GM10248 (cell line): ENCODE measurements at places on chromosomes 3 and 15.

GRCh38 chr3:69749461-69749860, 10.2 kb downstream of the MITF start:
- DNase-seq, result no peak

DNA sequence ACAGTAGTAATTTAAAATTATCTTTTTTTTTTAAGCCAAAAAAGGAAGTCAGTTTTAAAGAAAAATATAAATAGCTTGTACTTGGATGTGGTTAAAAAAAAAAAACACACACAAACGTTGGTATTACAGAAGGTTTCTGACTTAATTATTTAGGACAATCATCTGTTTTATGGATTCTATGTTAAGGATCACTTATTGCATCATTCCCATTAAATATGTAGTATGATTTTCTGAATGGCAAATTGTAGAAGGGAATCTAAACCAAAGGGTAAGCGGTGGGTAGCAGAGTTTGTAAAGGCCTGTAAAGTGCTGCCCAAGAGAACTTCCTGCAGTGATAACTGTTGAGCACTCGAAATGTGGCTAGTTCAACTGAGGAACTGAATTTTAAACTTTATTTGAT, 8.0 kb downstream of the SENP2 start:
- no peak for DNase-seq

- no peak for DNase-seq
Measured at GRCh38 chr3:195764961-195765706, 44.4 kb downstream of the MUC20 start.

DNA sequence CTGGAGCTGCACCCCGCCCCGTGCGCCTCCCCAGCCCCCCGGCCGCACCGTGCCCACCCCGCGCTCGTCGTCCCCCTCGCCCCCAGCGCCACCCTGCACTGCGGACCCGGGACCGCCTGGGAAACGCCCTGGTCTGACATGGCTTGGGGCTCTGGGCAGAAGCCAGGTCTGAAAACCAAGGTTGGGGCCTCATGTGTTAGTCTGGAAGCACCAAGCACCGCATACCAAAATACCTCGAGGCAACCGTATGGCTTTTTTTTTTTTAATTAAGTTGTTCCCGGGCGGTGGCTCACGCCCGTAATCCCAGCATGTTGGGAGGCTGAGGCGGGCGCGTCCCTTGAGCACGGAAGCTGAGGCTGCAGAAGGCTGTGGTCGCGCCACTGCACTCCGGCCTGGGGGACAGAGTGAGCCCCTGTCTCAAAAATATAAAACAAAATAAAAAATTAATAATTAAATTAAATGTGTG, 91.5 kb upstream of the CHD2 start:
- DNase-seq, result peak; percentile 42

GRCh38 chr3:133899311-133899710, 3.6 kb upstream of the RAB6B start:
- DNase-seq, result no peak

DNA sequence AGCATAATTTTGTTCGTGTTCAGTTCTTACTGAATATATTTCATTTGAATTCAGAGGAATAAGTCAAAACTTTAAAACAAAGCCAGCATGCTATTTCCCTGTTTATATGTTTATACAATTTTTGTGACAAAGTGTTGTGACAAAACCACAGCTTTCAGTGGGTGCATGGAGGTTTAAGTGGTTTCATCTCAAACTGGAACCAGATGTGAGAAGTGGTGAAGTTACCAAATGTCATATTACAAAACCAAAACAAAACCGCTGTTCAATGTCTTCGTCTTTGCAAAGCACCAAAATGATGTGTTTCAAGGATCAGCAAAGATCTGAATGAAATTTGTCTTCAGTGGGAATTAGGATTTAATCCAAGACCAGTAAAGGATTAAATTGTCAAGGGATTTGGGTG, 59.3 kb upstream of the OSTN start:
- no peak for DNase-seq

DNA sequence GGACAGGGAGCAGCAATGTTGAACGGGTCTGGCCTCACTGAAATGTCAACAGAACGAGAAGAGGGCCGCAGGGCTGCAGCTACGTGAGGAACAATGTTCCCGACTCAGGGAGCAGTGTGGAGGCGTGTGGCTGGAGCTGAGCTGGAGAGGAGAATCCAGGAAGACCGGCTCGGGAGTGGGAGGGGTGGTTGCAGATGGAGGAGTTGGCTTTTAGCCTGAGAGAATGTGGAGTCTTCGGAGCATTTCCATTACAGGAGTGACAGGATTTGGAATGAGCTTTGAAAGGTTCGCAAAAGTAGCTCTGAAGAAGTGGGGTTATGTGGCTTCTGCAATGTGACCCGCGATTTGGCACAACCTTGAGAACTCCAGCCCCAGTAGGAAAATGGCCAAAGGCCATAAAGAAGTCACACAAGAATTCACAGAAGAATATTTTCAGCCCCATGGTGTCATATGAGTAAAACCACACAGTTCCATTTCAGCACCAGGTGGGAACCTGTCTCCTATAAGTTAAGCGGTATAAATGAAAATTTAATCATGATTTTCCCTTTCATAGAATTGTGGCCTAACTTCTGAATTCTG, 78.8 kb upstream of the NSMCE3 start:
- no peak for DNase-seq

- DNase-seq, result no peak
Measured at GRCh38 chr3:188452158-188452772, 298.3 kb downstream of the LPP start.

GRCh38 chr15:66006986-66007385, 137.7 kb downstream of the RAB11A start:
- no peak for DNase-seq
